ENCODE measurements at places on chromosomes 3 and 15. TPM values are rescaled to one million over a fixed set of nuclear protein-coding genes. Genes with fewer than 3 reads are reported as not detected.

GRCh38 chr3:188926111-188926510 is 245.7 kb upstream of the TPRG1 start:
- H3K27me3 ChIP-seq: no peaks in the 10 kb centered on the region
- no peaks in the 10 kb centered on the region for H3K36me3 ChIP-seq
- H3K27ac ChIP-seq: no peak overlapping the region
- DNase-seq: no peak

- H3K4me3 ChIP-seq: no peak overlapping the region
- H3K4me1 ChIP-seq: peaks cover 13% of the 10 kb centered on the region
- H3K36me3 ChIP-seq: peaks cover 4% of the 10 kb centered on the region
- no peaks in the 10 kb centered on the region for H3K27me3 ChIP-seq
- H3K27ac ChIP-seq: no peak overlapping the region
Observed at GRCh38 chr3:31105438-31106077, 211.1 kb upstream of the GADL1 start.

GRCh38 chr3:140829796-140830195 is 111.8 kb upstream of the SLC25A36 start:
- H3K36me3 ChIP-seq: peaks cover 2% of the 10 kb centered on the region
- H3K4me1 ChIP-seq: peaks cover 4% of the 10 kb centered on the region
- no peak overlapping the region for H3K27ac ChIP-seq
- no peak overlapping the region for H3K4me3 ChIP-seq

DNA sequence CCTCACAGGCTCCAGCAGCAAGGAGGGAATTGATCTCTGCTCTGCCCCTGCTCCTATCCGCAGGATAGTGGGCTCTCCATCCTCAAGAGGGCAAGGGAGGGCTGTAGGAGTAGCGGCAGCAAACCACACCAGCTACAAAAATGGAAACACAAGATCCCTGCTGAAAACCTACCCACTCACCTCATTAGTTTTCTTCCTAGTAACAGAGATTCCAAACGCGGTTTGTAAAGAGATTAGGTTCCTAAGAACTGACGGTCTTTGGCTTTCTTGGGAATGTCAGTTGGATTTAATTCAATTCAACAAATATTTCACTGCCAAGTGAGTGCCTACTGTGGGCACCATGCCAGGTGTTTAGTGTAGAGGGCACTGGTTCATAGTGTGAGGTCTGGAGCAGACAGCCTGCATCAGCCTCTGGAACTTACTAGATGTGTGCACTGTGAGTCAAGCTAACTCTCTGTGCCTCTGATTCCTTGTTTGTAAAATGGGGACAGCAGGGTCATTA is 84.7 kb downstream of the MRPL46 start:
- H3K4me1 ChIP-seq: no peaks in the 10 kb centered on the region
- no peak overlapping the region for H3K4me3 ChIP-seq
- H3K27ac ChIP-seq: no peak overlapping the region
- no peaks in the 10 kb centered on the region for H3K36me3 ChIP-seq
- DNase-seq: no peak

DNA sequence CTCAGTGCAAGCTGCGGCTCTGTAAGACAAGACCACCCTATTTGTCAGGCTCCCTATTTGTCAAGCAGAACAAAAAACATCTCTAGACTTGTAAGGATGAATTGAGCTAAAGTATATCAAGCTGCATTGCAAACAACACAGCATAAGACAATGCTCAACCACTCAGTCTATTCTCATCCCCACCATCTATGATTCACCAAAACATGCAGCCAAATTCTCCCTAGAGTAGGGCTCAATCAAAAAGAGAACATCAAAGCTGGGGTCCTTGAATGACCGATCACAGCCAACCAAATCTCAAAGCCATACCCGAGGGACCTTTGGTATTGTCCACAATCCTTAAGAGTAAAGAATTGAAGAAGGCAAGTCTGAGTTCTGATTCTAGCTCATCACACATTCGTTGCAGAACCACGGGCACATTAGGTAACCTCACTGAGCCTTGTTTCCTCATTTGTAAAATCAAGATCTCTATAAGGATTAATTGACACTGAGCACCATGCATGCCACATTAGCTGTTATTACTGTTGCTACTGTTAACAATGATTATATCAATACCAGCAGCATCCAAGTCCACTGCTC is 31.2 kb downstream of the RFTN1 start:
- H3K27me3 ChIP-seq: no peaks in the 10 kb centered on the region
- peak overlapping the region; percentile 79 for H3K27ac ChIP-seq
- H3K36me3 ChIP-seq: peaks cover 81% of the 10 kb centered on the region
- H3K4me3 ChIP-seq: peak overlapping the region; percentile 38
- peaks cover 68% of the 10 kb centered on the region for H3K4me1 ChIP-seq

DNA sequence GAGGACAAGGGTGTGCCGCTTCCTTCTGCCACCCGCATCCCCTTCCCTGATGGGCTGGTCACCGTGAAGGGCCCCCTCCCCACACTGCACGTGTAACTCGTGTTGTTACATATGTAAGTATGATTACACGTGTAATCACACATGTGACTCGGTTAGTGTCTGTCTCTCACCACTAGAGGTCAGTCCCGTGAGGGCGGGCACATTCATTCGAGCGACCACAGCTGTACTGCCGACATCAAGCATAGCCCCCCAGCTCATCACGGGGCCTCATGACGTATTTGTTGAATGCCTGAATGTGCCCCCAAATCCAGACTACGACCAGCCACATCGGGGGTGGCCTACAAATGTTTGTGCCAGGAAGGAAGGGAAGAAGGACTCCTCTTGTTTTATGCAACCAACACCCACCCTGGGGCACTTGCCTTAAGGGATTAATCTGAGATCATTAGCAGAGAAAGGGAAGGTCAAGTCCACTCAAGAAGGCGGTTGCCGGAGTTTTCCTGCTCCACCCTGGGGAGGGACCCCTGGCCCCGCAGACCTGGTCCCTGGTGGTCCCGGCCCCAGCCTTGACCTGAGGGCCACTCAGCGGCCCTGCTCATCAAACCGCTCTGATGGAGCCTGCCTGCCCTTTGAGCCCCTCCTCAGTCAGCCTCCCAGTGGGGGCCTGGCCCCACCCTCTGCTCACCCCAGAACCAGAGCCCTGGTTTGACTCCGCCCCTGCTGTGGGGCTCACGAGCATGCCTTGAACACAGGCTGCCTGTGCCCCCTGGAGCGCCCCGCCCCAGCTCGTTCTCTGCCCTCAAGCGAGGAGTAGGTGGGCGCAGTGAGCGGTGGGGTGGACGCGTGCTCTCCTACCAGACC is 52.8 kb downstream of the RGMA start:
- H3K27me3 ChIP-seq: peaks cover 3% of the 10 kb centered on the region
- peak; percentile 54 for DNase-seq
- H3K4me3 ChIP-seq: no peak overlapping the region
- peaks cover 7% of the 10 kb centered on the region for H3K4me1 ChIP-seq
- H3K27ac ChIP-seq: no peak overlapping the region
- H3K36me3 ChIP-seq: no peaks in the 10 kb centered on the region

DNA sequence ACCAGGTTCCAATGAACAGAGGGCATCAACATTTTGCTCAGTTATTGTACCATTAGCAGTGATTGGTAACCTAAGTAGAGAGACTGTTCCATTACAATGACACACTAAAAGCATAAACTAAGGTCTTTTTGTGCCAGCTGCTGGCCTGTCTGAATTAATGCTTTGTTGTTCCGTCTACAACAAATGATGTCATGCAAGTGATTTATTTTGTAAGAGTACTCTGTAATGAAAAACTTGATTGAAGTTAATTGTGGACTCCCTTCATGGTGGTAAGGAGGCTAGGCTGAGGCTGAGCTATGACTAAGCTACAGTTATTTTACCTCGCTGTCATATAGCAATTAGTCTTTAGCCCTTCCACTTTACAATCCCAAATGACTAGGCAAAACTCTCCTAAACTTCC is 23.2 kb downstream of the RCN2 start:
- no peak overlapping the region for H3K27ac ChIP-seq
- DNase-seq: no peak
- no peaks in the 10 kb centered on the region for H3K27me3 ChIP-seq
- peaks cover 9% of the 10 kb centered on the region for H3K4me1 ChIP-seq

DNA sequence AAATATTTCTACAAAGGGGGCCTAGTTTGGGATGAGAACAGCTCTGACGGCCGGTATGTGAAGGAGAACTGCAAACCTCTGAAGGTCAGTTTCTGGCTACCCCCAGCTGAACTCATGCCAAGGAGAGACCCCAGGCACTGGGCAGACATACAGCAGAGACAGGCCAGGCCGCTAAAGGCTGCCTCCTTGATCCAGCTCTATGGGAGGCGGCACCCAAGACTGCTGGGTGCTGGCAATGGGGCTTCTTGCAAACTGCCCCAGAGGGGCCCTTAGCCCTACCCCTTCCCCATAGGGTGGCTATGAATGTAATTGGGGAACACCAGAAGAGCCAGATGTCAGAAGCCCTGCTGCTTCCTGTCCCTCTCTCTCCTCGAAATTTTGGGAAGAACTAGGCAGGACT is 13.3 kb downstream of the CLK3 start:
- no peaks in the 10 kb centered on the region for H3K27me3 ChIP-seq
- no peak for DNase-seq
- peaks cover 29% of the 10 kb centered on the region for H3K4me1 ChIP-seq
- H3K4me3 ChIP-seq: no peak overlapping the region
- H3K36me3 ChIP-seq: peaks cover 16% of the 10 kb centered on the region

DNA sequence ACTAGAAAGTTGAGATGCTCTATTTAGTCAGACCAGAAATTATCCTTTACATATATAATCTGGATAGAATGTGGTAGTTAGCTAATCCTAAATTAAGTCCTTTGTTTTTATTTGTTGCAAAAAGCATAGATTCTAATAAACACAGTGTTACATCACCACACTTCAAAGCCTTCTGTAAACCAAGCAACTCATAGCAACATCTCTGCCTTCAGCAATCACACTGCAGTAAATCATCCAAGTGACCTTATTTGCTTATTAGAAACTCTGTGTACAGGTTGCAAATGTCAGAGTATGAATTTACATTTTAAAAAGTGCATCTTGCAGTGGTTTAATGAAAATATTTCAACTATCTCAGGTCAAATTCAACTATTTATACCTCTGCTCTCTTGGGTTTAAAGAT is 242.5 kb downstream of the GBE1 start:
- H3K27ac ChIP-seq: no peak overlapping the region
- no peak for DNase-seq
- H3K4me3 ChIP-seq: no peak overlapping the region
- peaks cover 9% of the 10 kb centered on the region for H3K36me3 ChIP-seq
- no peaks in the 10 kb centered on the region for H3K4me1 ChIP-seq

GRCh38 chr15:75112848-75113492 is 88.7 kb upstream of the C15orf39 start:
- H3K36me3 ChIP-seq: peaks cover 11% of the 10 kb centered on the region
- no peak overlapping the region for H3K27ac ChIP-seq
- no peak overlapping the region for H3K4me3 ChIP-seq
- no peak for DNase-seq

GRCh38 chr3:29072611-29073010 is 208.3 kb upstream of the RBMS3 start:
- no peak overlapping the region for H3K4me3 ChIP-seq
- H3K4me1 ChIP-seq: no peaks in the 10 kb centered on the region
- peaks cover 10% of the 10 kb centered on the region for H3K27me3 ChIP-seq
- H3K36me3 ChIP-seq: peaks cover 3% of the 10 kb centered on the region
- no peak for DNase-seq

- DNase-seq: no peak
- no peaks in the 10 kb centered on the region for H3K4me1 ChIP-seq
- no peaks in the 10 kb centered on the region for H3K27me3 ChIP-seq
- H3K4me3 ChIP-seq: no peak overlapping the region
Observed at GRCh38 chr15:92049290-92049989, 195.9 kb downstream of the SLCO3A1 start.

GRCh38 chr3:10339376-10339955 is 18.6 kb upstream of the SEC13 start:
- DNase-seq: no peak
- H3K27ac ChIP-seq: no peak overlapping the region
- H3K36me3 ChIP-seq: no peaks in the 10 kb centered on the region
- no peak overlapping the region for H3K4me3 ChIP-seq

- DNase-seq: peak; percentile 27
- no peak overlapping the region for H3K4me3 ChIP-seq
- no peaks in the 10 kb centered on the region for H3K4me1 ChIP-seq
- no peaks in the 10 kb centered on the region for H3K36me3 ChIP-seq
- no peak overlapping the region for H3K27ac ChIP-seq
Observed at GRCh38 chr3:38738630-38739395, 77.2 kb downstream of the SCN10A start.

DNA sequence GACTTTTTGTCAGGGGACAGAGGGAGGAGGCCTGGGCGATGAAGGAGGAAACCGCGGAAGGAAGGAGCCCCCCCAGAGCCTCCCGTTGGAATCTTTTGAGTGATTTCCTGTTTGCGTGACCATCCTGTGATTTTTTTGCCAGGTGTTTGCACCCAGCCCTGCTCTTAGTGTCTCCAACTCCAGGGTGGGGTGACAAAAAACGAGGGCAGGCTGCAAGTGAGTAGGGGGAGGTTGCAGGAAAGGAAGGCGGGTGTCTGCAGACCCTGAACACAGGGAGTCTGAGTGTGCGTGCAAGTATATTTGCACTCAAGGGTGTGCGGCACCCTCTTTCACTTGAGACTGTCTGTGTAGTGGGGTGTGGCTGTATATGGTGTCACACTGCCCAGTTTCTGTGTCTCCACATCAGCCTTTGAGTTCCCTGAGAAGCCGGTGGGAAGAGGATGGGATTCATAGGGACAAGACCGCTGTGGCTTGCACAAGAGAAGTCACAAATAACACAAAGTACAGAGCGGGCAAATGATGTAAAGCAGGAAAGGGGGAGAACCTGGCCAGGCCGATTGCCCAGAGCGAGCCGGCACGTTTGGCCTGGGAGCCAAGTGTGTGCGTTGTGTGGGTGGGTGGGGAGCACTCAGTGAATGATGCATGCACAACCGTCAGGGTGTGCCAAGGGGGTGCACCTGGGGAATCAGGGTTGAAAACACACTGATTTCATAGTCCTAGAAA is 6.6 kb downstream of the ISLR2 start:
- peaks cover 23% of the 10 kb centered on the region for H3K4me1 ChIP-seq
- H3K36me3 ChIP-seq: no peaks in the 10 kb centered on the region
- peak overlapping the region; percentile 66 for H3K4me3 ChIP-seq
- DNase-seq: no peak
- peaks cover 92% of the 10 kb centered on the region for H3K27me3 ChIP-seq
- no peak overlapping the region for H3K27ac ChIP-seq

GRCh38 chr3:33001889-33002288 is 50.4 kb downstream of the CCR4 start:
- no peak overlapping the region for H3K4me3 ChIP-seq
- peaks cover 47% of the 10 kb centered on the region for H3K4me1 ChIP-seq
- H3K36me3 ChIP-seq: peaks cover 57% of the 10 kb centered on the region
- DNase-seq: peak; percentile 42
- no peak overlapping the region for H3K27ac ChIP-seq

GRCh38 chr3:34882764-34883163 is 756.6 kb upstream of the ARPP21 start:
- peaks cover 4% of the 10 kb centered on the region for H3K27me3 ChIP-seq
- no peaks in the 10 kb centered on the region for H3K4me1 ChIP-seq
- no peaks in the 10 kb centered on the region for H3K36me3 ChIP-seq
- DNase-seq: no peak

The FMN1 gene
- total RNA-seq: 0.14 TPM

The TIPARP gene
- 26.9 TPM for total RNA-seq

The GJD2 gene
- total RNA-seq: not detected

The PLCB2 gene
- 43.6 TPM for total RNA-seq

The ANKRD34C gene
- not detected for total RNA-seq

The MAPKAPK3 gene
- total RNA-seq: 171 TPM
